ENCODE measurements at places on chromosomes 16 and 17.

DNA sequence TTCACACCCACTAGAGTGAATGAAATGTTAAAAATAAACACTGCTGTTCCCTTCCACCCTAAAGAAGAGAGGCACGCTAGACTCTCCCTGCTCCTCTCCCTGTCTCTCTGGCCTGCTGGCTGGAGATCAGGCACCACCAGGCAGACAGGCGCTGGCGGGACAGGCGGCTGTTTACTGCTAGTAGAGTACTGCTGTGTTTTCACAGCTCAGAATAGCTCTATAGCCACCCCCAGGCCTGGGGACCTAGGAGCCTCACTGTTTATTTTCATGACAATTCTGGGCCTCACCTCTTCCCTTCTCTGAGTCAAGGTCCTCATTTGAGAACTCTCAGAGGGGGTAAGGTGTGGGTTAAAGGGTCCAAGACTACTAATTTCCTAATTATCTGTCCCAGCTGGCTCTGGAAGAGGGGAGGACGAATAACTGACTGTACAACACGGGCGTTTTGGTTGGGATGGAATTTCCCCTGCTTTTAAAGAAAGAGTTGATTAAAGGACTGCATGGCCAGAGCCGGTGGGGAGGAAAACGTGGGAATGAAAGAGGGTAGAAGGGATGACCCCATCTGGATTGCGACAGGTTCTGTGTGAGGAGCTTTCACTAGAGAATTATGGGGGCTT is 9.0 kb upstream of the G6PC1 start:
- DNase-seq, result no peak

DNA sequence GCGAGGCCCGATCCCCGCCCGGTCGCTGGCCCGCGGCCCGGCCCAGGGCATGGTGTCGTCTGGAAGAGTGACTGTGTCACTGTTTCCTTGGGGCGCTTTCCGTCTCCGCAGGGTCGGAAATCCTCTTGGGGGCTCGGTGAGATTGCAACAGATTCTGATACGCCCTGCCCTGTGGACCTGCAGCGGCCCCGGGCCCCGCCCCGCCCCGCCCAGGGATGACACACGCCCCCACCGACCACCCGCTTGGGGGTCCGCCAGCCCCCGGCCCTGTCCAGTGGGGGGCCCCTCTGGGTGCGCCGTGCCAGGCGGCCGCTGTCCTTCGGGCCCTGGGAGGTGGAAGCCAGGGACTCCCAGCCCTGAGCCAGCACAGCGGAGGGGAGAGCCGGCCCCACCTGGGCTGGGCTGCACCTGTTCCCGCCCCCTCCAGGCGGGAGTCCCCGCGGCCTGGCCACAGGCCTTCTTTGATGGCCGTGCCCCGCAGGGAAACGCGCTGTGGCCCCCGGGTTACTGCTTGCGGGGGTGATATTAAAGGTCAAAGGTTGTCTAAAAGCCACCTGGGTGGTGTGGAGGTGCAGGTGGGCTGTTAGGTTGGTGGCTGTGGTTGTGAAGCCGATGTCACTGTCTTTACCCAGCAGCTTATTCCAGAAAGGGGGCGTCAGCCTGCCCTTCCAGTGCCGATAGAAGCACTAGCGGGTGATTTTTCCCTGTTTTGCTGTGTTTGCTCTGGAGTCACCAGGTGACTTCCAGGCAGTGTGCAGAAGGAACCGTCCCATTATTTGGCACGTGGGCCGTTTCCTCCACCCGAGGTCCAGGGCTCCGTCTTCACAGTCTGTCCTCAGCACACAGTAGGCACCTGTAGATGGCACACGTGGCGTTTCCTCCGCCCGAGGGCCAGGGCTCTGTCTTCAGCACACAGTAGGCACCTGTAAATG is 752 bp downstream of the TBC1D24 start:
- no peak for DNase-seq

- no peak for DNase-seq
Measured at GRCh38 chr17:16298140-16298662, 55.1 kb downstream of the CENPV start.

DNA sequence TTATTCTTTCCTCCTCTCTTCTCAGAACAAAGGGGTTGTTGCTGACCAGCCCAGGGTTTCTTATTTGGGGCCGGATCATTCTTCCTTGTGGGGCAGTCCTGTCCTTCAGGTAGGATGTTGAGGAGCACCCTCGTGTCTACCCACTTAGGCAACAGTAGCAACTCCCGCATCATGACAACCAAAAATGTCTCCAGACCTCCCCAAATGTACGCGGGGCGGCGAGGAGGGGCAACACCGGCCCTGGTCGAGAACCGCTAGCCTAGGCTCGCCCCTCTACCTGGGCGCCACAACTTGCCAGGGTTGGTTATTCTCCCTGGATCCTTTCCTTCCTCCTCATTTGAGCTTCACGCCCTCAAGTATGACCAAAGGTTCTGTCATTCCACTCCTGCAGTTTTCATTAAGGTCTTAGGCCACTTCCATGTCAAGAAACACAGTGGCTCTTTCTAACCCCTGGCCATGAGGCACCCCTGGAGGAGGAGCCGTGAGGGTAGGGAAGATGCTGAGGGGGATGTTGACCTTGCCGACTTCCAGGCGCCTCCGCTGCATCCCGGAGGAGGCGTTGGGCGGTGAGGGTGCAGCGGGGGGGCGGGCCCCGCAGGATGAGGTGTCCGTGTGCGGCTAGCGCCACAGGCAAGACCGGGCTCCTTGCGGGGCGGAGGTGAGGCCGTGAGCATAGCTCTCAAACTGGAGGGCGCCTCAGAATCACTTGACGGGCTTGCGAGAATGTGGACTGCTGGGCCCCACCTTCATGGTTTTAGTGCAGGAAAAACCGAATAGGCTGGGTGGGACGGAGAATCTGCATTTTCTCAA is 712 bp upstream of the SPECC1 start:
- DNase-seq, result peak; percentile 65

GRCh38 chr16:22063888-22064467 is 28.4 kb upstream of the VWA3A start:
- no peak for DNase-seq
